SW480 (cell line): ENCODE measurements at places on chromosomes 4 and X.
A peak's percentile ranks its signal among the peaks of the same experiment; 100 is the strongest.

- peak; percentile 35 for DNase-seq
These were observed 854 bp downstream of the RNF113A start for GRCh38 chrX:119870626-119871131.

DNA sequence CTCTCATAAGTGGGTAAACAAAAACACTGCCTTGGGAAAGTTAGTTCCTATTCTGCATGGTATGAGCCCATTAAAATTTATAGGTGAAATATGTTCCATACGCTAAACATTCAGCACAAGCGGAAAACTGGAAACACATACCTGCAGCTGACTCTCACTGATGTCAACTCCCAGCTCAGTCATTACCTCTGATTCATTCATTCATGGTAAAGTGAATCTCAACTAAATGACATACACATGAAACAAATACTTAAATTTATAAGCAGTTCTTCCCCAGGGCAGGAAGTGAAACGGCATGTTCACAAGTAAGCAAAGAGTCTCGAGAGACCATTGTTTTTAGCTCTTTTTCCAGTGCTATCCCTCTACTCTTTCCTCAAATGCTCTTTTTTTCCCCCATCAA, 1.6 kb downstream of the SLC10A6 start:
- no peak for DNase-seq

- DNase-seq: no peak
These were observed 12.1 kb downstream of the DOK7 start for GRCh38 chr4:3475041-3475712.

- peak; percentile 70 for DNase-seq
These were observed 147.9 kb downstream of the LRBA start for GRCh38 chr4:150867148-150867547.

- no peak for DNase-seq
These were observed 13.8 kb downstream of the MGARP start for GRCh38 chr4:139266208-139266582.

DNA sequence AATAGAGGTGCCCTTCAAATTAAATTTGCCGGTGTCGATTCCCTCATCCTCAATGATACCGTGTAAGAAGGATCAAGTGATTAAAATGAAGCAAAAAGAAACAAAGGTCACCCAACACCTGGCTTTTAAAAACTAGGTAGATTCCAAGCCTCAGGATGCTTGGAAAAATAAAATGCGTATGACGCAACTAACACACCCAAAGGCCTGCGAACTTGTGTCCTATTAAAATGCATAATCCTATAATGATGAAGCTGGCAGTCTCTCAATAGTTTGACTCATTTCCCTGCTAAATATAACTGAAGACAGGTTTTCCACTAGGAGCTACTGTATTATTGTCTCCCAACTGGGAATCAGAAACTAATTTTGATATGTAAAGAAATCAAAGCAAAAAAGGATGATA, 263.2 kb downstream of the DHX15 start:
- no peak for DNase-seq

DNA sequence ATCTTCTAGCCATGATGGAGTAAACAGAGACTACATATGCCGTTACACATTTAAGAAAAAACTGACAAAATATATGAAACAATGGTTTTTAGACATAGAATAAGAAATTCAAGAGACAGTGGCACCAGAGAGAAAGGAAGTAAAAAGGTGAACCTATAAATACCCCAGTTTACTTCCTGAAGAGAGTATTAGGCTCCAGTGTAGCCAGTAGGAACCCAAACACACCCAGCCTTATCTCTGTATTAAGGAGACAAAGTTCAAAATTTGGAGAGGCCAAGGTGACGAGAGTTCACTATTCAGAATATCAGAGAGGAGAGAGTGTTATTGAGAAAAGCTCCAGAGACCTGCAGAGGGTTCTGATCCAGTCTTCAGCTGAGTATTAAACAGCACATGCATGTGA, 119.0 kb downstream of the TET2 start:
- DNase-seq: no peak

DNA sequence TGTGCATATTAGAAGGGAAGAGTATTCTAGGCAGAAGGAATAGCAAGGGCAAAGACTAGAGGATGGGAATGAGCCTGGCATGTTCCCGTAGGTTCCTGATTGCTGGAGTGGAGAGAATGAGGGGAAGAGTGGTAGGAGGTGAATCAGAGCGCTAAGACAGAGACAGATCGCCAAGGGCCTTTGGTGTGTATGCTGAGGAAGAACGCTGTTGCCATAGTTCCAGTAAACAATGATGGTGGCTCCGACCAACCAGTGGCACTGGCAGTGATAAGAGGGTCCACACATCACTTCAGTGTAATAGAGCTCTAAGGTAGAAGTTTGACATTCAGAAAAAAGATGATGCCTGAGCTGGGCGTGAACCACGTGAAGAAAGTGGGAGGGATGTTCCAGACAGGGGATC, 966 bp downstream of the TBC1D25 start:
- DNase-seq: no peak

- no peak for DNase-seq
These were observed 22.0 kb downstream of the ADH7 start for GRCh38 chr4:99413140-99413539.

- DNase-seq: no peak
These were observed 45.6 kb upstream of the MED14 start for GRCh38 chrX:40780951-40781350.

GRCh38 chrX:107454302-107454701, 4.8 kb downstream of the FRMPD3 start:
- DNase-seq: peak; percentile 77

DNA sequence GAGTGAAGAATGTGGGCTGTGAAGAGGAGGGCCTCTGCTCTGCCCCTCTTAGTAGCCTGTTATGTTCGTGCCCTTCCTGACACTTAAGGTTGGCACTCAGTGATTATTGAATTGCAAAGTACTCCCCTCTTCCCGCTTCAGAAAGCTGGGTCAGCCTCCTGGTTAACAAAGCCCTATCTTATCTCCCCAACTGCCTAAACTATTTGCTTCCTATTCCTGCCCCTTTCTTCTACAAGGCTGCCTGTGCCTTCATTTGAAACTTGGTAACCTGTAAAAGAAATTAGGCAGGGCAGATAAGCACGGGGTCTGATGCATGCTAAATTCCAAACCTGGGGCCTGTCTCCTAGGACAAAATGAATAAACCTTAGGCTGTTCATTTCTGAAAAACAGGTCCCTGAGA, 23.1 kb upstream of the TMEM150C start:
- DNase-seq: no peak

DNA sequence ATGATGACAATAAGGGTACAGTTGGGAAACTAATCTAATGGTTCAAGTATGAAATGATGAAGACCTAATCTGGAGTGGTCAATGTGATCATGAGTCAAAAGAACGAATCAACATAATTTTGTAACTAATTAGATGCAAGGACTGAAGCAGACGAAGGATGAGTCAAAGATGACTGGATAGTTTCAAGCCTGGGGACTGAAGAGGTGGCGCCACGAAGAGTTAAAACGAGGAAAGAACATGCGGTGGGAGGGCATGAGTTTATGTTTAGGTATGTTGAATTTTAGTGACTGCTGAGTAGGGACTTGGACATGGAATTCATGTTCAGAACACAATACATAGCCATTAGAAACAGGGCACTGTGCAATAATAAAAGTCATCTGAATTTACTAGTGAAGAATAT, 221.5 kb upstream of the FAM241A start:
- no peak for DNase-seq

DNA sequence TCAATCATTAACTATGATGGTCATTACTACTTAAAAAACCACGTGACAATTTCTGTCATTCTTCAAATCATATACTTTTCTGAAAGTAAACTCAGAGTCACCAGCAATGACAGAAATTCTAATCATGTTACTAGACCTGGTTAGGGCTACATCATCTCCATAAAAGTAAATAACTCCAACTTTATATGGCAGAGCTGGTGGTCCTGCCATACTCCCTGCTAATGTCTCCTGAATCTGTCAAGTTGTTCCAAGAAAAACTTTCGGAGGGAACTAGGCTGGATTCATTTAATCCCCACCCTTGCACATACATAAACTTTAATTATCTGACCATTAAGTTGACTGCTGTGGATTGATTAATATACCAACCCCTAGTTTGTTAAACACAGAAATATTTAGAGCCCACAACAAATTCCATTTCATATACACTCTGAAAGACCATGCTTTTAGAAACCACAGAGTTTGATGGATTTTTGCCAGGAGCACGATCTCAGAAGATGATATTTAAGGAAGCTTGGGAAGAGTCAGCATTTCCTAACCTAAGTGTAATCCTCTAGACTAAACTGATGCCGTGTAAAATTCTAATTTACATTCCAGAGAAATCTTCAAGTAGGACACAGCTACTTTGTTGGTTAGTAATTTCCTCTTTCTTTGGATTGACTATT, 577.0 kb downstream of the FAT4 start:
- DNase-seq: no peak

- DNase-seq: no peak
These were observed 30.1 kb upstream of the CFAP299 start for GRCh38 chr4:80305466-80305865.

- DNase-seq: no peak
These were observed 47.2 kb downstream of the AFAP1 start for GRCh38 chr4:7892212-7893019.

DNA sequence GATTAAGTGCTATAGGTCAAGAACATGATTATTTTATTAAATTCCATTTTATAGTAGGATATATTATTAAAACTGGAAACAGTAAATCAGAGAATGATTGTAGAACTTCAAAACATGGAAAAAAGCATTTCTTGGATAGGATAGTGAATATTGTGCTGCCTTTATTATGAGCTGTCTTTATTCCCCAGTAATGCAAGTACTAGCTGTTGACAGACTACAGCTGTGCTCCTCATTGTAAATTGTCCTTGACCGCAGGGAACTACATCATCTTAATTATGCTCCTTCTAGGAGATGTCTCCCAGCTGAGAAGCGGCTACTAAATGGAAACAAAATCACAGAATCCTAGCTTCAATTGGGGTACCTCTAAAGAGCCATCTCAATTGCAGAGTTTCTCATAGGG, 1457.2 kb upstream of the PCDH7 start:
- DNase-seq: no peak

- DNase-seq: peak; percentile 73
These were observed 901 bp downstream of the JADE1 start for GRCh38 chr4:128810331-128810870.

GRCh38 chrX:19514791-19515614, at the start of gene MAP3K15:
Gene MAP3K15, minus strand, starts transcription at chrX:19515508. Its CDS starts 247 bp downstream, at chrX:19515261.
- peak; percentile 58 for DNase-seq

DNA sequence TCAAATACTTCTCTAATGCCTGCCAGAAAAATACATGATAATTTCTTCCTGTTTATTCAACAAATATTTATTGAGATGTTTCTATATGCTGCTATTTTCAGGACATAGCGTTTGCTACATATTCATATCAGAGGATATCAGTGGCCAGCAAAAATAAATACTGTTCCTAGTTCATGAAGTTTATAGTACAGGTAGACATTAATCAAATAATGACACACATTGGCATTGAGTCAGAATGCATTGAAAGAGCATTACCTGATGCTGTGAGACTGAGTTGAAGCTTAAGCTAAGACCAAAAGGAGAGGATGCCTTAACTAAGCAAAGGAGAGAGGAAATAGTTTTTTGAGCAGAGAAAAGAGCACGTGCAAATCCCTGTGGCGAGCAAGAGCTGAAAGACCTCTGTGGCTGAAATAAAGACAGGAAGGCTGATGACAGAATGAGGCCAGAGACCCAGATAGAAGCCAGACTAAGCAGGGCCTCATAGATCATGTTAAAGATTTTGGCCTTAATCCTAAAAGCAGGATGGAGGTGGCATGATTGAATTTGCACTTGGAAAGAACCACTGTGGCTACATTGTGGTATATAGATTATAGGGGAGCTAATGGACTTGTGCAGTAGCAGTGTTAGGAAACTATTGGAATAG, 36.2 kb downstream of the FAM241A start:
- DNase-seq: no peak

DNA sequence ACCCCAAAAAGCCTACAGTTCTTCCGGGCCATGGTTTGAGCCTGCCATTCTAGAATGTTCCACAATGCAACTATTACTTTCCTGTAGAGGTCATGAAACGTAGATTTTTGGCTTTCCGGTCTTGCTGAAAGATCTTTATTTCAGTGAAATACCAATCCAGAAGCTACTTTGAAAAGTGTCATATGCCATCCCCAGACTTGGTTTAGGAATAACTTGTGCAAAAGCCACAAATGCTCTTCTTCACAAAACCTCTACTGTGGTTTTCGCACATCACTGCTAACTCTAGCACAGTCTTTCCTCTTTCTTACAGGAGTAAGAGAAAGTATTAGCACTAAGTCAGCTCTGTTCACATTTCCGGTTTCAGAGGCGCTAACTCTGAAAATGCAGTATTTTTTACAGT, 12.7 kb upstream of the CD40LG start:
- DNase-seq: no peak

DNA sequence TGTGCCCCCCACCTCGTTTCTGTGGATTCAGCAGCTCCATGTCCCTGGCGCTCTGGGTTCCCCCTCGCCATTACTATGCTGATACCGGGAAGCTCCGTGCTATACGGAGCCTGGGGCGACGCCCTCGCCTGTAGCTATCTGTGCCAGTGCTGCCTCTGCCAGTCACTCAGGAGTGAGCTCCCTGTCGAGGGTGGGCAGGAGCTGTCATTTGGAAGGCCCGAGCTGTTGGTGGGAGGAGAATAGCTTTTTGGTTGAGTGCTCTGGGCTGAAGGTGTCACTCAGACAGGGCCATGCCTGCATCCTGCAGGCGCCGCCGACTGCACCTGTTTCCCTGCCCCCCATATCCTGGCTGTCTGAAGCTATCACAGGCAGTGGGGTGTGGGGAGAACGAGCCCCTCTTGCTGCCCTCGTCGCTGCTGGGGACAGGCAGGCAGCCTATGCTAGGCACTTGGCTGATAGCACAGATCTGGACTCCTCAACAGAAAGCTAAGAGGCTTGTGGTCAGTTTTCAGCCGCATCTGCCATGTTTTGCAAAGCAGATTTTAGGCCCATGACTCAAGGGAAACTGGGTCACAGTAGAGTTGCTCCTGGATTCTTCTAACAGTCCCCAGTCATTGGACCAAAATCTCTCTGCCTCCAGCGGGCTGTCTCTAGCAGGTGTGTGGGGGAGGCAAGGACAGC, 31.8 kb downstream of the CPLX1 start:
- DNase-seq: no peak

GRCh38 chr4:93605163-93605562, 223.4 kb upstream of the ATOH1 start:
- DNase-seq: no peak

GRCh38 chrX:23993012-23993633, 33.9 kb downstream of the KLHL15 start:
- no peak for DNase-seq

- DNase-seq: no peak
These were observed 70.9 kb upstream of the CBR4 start for GRCh38 chr4:169080981-169081380.

- DNase-seq: no peak
These were observed 22.1 kb upstream of the HSD17B10 start for GRCh38 chrX:53456254-53456653.

GRCh38 chr4:109406337-109406931, 27.2 kb upstream of the SEC24B start:
- peak; percentile 41 for DNase-seq

GRCh38 chr4:124727331-124727890, 14.9 kb upstream of the ANKRD50 start:
- no peak for DNase-seq

GRCh38 chrX:10112510-10112909, 44.3 kb upstream of the CLCN4 start:
- no peak for DNase-seq
